ENCODE measurements at places on chromosomes 11 and 22.

DNA sequence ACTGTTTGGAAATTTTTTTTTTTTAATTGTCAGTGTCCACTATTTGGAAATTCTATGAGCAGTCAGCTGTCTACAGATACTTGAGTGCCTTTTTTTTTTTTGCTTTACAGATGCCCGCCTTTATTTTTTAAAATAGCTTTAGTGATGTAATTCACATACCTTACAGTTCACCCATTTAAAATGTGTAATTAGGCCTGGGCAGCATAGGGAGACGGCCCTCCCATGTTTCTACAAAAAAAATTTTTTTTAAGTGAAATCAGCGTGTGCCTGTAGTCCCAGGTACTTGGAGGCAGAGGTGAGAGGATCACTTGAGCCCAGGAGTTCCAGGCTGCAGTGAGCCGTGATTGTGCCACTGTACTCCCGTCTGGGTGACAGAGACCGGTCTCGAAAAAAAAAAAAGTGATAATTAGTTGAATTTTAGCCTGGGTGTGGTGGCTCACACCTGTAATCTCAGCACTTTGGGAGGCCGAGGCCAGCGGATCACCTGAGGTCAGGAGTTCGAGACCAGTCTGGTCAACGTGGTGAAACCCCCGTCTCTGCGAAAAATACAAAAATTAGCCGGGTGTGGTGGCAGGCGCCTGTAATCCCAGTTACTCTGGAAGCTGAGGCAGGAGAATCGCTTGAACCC is 1.5 kb downstream of the ZNF143 start:
- DNase-seq, result peak; percentile 20

- DNase-seq, result no peak
Measured at GRCh38 chr22:19397734-19398104, 33.8 kb downstream of the HIRA start.

DNA sequence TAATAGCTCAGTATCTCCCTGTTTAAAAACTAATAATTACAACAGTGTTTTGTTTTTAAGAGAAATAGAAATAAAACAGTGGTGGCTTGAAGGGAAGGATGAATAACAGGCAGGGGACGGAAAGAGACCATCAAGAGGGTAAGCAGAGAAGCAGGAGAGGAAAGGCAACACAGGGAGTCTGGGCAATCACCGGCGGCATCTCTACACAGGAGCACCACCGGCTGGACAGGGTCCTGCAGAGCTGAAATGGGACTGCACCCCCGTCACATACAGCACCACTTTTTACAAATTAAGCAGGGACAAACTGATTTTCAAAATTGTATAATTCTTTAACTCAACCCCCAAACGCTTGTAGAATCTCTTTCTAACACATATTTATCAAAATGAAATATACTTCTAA is 18.4 kb downstream of the PHF21A start:
- DNase-seq, result no peak

DNA sequence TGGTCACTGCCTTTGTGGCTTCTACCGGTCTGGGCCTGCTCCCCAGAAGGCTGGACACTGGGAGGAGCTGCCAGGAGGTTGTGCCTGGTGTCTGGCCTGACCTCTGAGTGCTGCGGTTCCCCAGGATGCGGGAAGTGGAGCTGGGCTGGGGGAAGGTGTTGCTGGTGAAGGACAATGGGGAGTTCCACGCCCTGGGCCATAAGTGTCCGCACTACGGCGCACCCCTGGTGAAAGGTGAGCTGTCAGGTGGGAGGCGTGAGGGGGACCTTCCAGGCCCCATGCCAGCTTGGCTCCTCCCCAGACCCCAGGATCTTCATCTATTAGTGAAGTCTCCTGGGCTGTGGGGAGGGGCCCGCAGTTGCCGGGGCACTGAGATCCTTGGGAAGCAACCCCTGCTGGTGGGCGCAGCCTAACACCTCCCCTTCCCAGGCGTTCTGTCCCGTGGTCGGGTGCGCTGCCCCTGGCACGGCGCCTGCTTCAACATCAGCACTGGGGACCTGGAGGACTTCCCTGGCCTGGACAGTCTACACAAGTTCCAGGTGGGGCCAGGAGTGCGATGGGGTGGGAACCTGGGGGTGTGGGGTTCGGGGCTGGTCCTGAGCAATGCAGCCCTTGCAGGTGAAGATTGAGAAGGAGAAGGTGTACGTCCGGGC is 6.7 kb downstream of the AIFM3 start:
- DNase-seq, result no peak

DNA sequence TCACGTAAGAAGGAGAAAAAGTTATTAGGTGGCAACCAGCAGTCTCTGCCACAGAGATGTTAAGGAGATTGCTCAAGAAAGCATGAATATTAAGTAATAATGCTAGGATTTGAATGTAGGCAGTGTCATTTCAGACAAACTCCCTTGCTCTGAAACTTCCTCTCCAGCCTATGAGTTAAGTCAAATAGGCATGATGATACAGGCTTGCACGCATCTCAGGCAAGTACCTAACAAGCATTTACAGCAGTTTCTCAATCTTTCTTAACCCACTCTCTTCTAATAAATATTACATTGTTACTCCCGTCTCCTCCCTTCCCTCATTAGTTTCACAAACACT is 72.7 kb downstream of the RAB38 start:
- DNase-seq, result no peak

DNA sequence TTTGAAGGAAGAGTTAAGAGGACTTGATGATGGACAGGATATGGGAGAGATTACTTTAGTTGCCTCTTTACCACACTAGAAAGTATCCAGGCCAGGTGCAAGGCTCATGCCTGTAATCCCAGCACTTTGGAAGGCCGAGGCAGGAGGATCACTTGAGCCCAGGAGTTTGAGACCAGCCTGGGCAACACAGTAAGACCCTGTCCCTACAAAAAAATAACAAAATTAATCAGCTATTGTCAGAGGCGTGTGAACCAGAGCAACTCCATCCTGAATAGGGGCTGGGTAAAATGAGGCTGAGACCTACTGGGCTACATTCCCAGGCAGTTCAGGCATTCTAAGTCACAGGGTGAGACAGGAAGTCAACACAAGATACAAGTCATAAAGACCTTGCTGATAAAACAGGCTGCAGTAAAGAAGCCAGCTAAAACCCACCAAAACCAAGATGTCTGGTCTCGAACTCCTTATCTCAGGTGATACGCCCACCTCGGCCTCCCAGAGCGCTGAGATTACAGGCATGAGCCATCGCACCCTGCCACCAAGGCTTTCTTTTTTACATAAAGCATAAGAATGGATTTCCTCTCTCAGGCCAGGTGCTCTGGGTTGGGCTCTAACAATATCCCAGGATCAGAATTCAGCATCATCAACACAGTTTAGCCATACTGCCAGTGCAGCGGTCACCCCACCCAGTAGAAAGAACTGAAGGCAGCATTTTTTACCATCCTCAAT is 17.8 kb downstream of the PI4KA start:
- DNase-seq, result no peak

DNA sequence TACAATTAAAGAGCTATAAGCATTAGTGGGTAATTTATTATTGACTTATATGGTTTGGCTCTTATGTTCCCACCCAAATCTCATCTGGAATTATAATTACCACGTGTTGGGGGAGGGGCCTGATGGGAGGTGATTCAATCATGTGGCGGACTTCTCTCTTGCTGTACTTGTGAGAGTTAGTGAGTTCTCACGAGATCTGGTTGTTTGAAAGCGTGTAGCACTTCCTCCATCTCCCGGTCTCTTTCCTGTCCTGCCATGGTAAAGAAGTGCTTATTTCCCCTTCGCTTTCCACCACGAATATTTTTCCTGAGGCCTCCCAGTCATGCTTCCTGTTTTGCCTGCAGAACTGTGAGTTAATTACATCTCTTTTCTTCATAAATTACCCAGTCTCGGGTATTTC is 28.1 kb upstream of the CHORDC1 start:
- no peak for DNase-seq

DNA sequence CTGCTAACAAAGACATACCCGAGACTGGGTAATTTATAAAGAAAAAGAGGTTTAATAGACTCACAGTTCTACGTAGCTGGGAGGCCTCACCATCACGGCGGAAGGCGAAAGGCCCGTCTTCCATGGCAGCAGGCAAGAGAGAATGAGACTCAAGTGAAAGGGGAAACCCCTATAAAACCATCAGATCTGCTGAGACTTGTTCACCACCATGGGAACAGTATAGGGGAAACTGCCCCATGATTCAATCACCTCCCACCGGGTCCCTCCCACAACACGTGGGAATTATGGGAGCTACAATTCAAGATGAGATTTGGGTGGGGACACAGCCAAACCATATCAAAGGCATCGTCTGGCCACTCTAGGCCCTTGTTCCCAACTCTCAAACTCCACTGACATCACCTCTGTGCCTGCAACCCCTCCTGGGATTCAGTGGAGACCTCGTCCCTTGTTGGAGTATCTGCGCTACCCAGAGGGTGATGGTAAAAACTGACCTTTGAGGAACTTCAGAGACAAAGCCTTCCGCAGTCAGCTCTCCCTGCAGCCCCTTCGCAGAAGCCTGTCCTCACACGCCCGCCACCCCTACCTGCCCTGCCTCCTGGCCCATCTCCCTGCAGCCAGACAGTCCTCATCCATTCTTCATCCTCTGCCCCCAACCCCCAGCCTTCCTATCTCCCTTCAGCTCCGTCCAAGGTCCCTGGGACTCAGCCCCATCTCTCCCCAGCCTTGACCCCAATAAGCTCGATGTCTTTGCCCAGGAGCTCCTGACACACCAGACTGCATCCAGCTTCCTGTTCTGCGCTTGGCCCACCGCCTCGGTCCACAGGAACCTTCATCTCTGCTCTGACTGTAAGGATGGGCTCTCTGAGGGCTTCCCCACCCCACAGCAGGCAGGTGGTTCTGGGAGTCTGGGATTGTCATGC is 15.8 kb downstream of the CCND1 start:
- DNase-seq, result no peak

- DNase-seq, result no peak
Measured at GRCh38 chr22:26286091-26286820, 117.0 kb downstream of the SEZ6L start.

- DNase-seq, result no peak
Measured at GRCh38 chr22:23431337-23432072, 148.6 kb downstream of the IGLL1 start.

DNA sequence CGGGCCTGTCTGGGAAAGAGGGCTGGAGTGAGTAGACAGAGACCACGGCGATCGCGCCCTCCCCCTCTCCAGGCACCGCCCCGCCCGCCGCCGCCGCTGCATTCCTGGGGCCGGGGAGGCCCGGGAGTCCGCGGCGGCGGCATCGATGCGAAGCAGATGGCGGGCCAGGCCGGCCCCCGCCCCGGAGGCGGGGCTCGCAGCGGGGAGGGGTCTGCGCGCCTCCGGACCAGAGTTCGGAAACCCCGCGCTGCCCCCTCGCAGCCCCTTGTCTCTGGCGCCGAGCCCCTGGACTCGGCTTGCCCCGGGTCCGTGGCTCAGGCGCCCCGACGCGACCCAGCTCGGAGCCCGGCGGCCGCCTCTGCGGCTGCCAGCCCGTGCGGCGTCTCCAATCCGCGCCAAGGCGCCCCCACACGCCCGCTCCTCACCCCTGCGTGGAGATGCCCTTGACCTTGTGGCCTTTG is 1.3 kb downstream of the SCARF2 start:
- no peak for DNase-seq

GRCh38 chr11:63945477-63946163 is 6.8 kb downstream of the NAA40 start:
- DNase-seq, result peak; percentile 70

Data from RKO (cell line).